A375 (cell line): ENCODE measurements at places on chromosomes 13 and 19. TPM values are rescaled to one million over a fixed set of nuclear protein-coding genes. Genes with fewer than 3 reads are reported as not detected.

The ELANE gene
- 0.34 TPM in 1 of 2 replicates, not detected in the other for total RNA-seq

The C3 gene
- 7.9 and 15.0 TPM in 2 replicates for total RNA-seq

The BABAM1 gene
- total RNA-seq = 231 and 246 TPM in 2 replicates

The NPAS1 gene
- total RNA-seq = 2.7 and 2.9 TPM in 2 replicates

The PIBF1 gene
- total RNA-seq = 23.6 and 42.0 TPM in 2 replicates

The ZIC2 gene
- total RNA-seq = 3.0 and 4.5 TPM in 2 replicates

The FXYD1 gene
- 0.56 TPM in 1 of 2 replicates, not detected in the other for total RNA-seq

The PRR19 gene
- 0.91 and 1.6 TPM in 2 replicates for total RNA-seq

The MYO1F gene
- total RNA-seq = 0.41 and 0.56 TPM in 2 replicates

The CD79A gene
- not detected in 2 replicates for total RNA-seq

The CGB5 gene
- total RNA-seq = not detected in 2 replicates

The GSK3A gene
- total RNA-seq = 25.0 and 27.8 TPM in 2 replicates

The ZNF837 gene
- 5.1 and 6.8 TPM in 2 replicates for total RNA-seq

The KLK8 gene
- total RNA-seq = not detected in 2 replicates
